ENCODE measurements at places on chromosomes 3 and 15. TPM values are rescaled to one million over a fixed set of nuclear protein-coding genes. Genes with fewer than 3 reads are reported as not detected.

DNA sequence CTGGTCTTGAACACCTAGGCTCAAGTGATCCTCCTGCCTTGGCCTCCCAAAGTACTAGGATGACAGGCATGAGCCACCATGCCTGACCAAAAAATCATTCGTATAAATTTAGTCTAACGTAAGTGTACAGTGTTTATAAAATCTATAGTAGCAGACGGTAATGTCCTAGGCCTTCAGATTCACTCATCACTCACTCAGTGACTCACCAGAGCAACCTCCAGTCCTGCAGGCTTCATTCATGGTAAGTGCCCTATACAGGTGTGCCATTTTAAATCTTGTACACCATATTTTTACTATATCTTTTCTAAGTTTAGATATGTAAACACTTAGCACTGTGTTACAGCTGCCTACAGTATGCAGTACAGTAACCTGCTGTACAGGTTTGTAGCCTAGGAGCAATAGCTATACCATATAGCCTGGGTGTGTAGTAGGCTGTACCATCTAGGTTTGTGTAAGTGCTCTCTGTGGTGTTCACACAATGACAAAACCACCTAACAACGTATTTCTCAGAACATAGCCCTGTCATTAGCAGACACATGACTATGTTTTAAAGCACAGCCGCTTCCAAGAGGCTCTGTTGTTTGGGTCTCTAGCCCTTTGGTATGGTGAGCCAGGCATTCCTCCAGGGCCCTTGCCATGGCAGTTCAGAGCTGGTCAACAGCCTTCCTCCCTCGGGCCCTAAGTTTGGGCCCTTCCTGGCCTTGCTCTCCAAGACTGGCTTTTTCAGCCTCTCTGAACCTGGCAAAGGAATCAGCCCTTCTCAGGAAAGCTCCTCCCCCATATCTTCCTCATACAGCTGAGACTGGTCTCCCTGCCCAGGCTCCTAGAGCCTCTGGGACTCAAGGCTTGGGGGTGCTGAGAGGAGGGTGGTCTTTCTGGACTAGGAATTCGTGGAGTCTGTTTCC is 1.9 kb upstream of the CCDC9B start:
- no peak for DNase-seq

Gene DPPA4
- not detected for polyA plus RNA-seq

Gene LEKR1
- not detected for polyA plus RNA-seq

DNA sequence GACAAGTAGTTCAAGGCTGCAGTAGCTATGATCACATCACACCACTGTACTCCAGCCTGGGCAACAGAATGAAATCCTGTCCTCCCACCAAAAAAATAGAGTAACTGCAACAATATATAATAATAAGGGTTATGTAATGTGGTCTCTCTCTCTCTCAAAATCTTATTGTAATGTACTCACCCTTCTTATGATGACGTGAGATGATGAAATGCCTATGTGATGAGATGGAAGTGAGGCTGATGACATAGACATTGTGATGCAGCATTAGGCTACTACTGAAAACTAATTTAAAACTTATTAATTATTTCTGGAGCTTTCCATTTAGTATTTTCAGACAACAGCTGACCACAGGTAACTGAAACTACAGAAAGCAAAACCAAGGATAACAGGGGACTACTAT is 27.4 kb downstream of the TASOR start:
- DNase-seq: no peak

DNA sequence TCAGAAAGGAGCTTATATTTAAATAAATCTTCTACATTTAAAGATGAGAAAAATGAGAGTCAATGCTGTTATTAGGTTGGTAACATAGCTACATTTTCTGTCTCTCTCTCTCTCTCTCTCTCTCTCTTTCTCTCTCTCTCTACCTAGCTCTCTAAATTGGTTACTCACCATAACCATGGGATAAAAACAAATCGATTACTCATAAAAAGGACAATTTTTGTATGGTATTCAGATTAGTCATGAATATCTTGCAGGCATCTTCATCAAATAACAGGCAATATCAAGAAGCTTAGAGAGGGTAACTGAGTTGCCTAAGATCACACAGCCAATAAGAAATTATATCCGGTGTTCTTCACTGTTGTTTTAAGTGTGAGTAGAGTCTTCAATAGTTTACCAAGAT is 81.8 kb upstream of the ALCAM start:
- DNase-seq: no peak

Data from aorta (tissue), 5 donors.